ENCODE measurements at places on chromosomes 4 and X. TPM values are rescaled to one million over a fixed set of nuclear protein-coding genes. Genes with fewer than 3 reads are reported as not detected.

- no peak for DNase-seq
Measured at GRCh38 chr4:147515220-147515936, 34.5 kb downstream of the EDNRA start.

- no peak for DNase-seq
Measured at GRCh38 chrX:109352066-109352588, 129.8 kb downstream of the GUCY2F start.

DNA sequence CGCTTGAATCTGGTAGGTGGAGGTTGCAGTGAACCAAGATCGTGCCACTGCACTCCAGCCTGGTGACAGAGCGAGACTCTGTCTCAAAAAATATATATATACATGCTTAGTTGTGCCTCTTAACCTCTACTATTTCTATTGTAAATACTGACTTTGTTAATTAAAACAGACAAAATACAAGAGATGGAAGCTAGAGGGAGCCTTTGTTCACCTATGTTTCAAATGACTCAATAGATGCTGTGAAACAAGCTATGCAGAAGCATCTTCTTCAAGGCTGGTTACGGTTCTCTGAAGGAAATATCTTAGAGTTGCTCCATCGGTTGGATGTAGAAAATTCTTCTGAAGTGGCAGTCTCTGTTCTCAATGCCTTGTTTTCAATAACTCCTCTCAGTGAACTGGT, 6.2 kb downstream of the NCAPG start:
- DNase-seq = no peak

GRCh38 chr4:86006057-86006456, 353.8 kb downstream of the MAPK10 start:
- DNase-seq = no peak

- no peak for DNase-seq
Measured at GRCh38 chr4:80141543-80141942, 55.8 kb upstream of the PRDM8 start.

DNA sequence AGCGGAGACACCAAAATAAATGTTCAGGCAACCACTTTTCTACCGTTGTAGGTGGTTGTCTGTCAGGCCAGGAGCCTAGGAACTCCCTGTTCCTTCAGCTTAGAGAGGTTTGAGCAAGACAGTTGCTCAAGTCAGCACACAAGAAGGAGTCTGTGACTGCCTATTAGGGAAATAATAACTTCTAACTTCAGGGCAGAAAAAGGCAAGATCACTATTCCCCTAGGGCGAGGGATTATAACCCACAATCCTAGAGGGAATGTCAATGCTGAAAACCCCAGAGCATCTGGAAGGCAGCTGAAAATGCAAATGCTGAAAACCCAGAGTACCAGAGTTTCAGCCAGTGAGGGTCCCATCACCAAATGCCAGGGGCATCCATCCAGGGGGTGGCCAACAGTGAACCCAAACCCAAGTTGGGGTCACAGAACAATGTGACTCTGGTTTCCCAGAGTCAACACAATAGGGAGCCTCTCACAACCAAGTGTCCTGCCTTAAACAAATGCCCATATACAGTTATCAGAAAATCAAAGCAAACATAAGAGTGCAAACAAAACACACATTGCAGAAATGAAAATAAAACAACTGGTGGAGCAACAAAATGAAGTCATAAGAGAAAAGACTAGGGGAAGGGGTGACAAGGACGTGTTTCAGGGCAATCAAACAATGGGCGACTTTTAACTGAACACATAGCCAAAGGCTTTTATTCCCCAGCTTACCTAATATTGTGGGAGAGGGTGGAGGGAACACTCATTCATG, 27.6 kb downstream of the MORF4L2 start:
- DNase-seq = no peak

Gene GPRASP1
- polyA plus RNA-seq = 14.5 TPM

Gene RNF150
- polyA plus RNA-seq = 35.0 TPM
